Esophagus muscularis mucosa (tissue), 4 donors: ENCODE measurements at places on chromosomes 11 and 22. TPM values are rescaled to one million over a fixed set of nuclear protein-coding genes. Genes with fewer than 3 reads are reported as not detected.

DNA sequence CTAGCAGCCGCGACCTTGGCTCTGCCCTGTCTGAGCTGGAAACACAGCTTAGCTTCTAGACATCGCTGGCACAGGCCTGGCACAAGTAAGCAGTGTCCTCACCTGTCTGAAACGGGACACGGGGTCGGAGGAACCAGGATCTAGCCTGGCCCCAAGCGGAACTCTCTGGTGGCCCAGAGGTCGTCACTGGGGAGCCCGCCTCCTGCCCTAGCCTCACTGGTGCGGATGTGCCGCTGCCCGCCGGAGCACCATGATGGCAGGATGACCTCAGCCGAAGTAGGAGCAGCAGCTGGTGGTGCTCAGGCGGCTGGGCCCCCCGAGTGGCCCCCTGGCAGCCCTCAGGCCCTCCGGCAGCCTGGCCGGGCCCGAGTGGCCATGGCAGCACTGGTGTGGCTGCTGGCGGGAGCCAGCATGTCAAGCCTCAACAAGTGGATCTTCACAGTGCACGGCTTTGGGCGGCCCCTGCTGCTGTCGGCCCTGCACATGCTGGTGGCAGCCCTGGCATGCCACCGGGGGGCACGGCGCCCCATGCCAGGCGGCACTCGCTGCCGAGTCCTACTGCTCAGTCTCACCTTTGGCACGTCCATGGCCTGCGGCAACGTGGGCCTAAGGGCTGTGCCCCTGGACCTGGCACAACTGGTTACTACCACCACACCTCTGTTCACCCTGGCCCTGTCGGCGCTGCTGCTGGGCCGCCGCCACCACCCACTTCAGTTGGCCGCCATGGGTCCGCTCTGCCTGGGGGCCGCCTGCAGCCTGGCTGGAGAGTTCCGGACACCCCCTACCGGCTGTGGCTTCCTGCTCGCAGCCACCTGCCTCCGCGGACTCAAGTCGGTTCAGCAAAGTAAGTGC lies 871 bp downstream of the SLC35E4 start:
- H3K27me3 ChIP-seq: no peaks in the 10 kb centered on the region
- no peak for DNase-seq
- peaks cover 57% of the 10 kb centered on the region for H3K4me1 ChIP-seq
- peak overlapping the region; percentile 78 for H3K4me3 ChIP-seq
- no peaks in the 10 kb centered on the region for H3K36me3 ChIP-seq
- peak overlapping the region; percentile 92 for H3K27ac ChIP-seq

DNA sequence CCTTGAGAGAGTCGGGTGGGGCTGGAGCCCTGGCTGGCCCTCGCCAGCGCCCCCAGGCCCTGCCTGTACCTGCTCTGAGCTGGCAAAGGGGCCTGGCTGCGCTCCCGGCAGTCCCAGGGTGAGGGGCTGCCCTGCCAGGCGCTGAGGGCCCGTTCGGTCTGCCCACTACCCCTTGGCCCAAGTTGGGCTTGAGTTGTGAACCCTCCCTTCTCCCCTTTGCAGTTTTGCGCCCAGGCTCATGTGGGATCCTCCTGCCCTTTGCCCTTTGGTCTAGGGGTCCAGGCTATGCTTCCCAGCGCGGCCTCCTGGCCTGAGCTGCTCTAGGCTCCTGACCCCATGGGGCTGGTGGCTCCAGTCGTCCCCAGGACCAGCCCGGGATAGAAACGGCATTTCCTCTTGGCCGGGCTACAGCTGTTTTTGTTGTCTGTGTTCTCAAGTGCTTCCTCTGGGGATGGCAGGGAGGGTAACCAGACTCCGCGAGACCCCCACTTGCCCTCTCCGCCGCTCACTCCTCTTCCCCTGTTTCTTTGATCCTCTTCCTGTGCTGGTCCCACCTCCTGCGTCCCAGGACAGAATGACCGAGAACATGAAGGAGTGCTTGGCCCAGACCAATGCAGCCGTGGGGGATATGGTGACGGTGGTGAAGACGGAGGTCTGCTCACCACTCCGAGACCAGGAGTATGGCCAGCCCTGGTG lies 34.9 kb downstream of the PRDM11 start:
- H3K4me1 ChIP-seq: peaks cover 45% of the 10 kb centered on the region
- H3K36me3 ChIP-seq: peaks cover 31% of the 10 kb centered on the region
- DNase-seq: no peak
- H3K27me3 ChIP-seq: no peaks in the 10 kb centered on the region

DNA sequence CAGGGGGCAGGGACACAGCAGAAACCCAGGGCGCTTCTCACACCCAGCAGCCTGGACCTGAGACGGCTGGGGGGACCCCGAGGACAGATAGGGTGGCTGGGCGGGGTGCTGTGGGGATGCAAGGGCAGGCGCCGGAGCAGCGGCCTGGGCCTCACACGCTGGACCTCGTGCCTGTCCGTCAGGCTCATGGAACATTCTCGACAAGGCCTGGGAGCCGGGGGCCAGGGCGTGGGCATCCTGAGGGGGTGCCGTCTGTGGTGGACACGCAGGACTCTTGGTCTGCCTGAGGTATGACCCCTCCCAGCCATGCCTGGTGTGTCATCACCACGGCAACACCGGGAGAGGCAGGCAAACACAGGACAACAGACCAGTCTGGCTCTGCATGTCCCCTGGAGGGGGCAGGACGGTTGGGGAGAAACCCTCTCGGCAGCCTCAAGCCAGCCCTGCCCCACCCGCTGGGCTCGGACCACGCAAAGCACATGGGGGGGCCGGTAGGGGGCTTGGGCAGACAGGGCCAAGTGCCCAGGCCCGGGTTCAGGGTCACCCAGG lies 21.4 kb downstream of the MRPL23 start:
- no peaks in the 10 kb centered on the region for H3K4me1 ChIP-seq
- no peaks in the 10 kb centered on the region for H3K27me3 ChIP-seq
- H3K36me3 ChIP-seq: no peaks in the 10 kb centered on the region
- DNase-seq: no peak
- no peak overlapping the region for H3K27ac ChIP-seq

DNA sequence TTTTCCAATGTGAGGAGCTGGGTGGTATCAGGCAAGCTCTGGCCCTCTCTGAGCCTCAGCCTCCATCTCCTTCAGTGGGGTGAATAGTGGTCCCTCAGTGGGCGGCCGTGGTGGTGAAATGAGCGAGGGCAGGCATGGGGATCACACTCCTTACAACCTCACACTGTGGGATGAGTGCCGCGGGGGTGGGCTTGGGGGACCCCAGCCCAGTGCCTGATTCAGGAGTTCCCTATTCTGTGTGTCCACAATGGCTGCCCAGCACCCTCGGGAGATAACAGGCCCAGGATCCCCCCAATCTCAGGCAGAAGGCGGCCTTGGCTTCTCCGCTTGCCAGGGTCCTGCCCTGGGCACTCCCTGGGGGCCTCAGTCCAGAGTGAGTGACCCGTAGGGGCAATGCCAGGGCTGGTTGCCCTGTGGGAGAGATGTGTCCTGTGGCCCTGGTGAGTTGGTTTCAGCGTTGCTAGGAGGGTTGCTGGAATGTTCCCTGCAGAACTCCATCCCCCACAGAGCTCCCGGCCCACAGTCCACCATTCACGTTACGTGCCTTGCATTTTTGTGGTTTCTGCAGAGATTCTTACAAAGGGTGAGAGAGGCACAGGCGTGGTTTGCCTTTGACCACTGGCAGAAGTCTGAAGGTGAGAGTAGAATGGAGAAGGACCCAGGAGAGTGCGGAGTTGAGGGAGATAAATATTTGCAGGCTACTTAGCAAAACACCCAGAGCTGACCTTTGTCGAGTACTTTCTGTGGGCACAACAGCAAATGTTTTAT lies 2.9 kb downstream of the ALDH3B1 start:
- no peaks in the 10 kb centered on the region for H3K36me3 ChIP-seq
- no peak overlapping the region for H3K4me3 ChIP-seq
- peak overlapping the region; percentile 42 for H3K27ac ChIP-seq
- DNase-seq: no peak
- H3K27me3 ChIP-seq: no peaks in the 10 kb centered on the region

GRCh38 chr11:86664930-86665329 lies 7.5 kb downstream of the ME3 start:
- peaks cover 17% of the 10 kb centered on the region for H3K36me3 ChIP-seq
- DNase-seq: no peak
- no peaks in the 10 kb centered on the region for H3K27me3 ChIP-seq
- peaks cover 46% of the 10 kb centered on the region for H3K4me1 ChIP-seq
- H3K27ac ChIP-seq: no peak overlapping the region

GRCh38 chr11:122343210-122343609 lies 227.2 kb upstream of the BLID start:
- no peaks in the 10 kb centered on the region for H3K36me3 ChIP-seq
- H3K27ac ChIP-seq: no peak overlapping the region
- no peaks in the 10 kb centered on the region for H3K27me3 ChIP-seq
- H3K4me3 ChIP-seq: no peak overlapping the region
- DNase-seq: no peak
- peaks cover 3% of the 10 kb centered on the region for H3K4me1 ChIP-seq

- H3K36me3 ChIP-seq: no peaks in the 10 kb centered on the region
- DNase-seq: no peak
- H3K4me1 ChIP-seq: peaks cover 22% of the 10 kb centered on the region
- H3K27ac ChIP-seq: peak overlapping the region; percentile 64
- no peak overlapping the region for H3K4me3 ChIP-seq
These were observed 857.8 kb upstream of the FAT3 start for GRCh38 chr11:91366816-91367215.

GRCh38 chr11:116742104-116742503 lies 30.7 kb downstream of the BUD13 start:
- H3K27me3 ChIP-seq: no peaks in the 10 kb centered on the region
- H3K4me3 ChIP-seq: no peak overlapping the region
- DNase-seq: peak; percentile 34
- H3K36me3 ChIP-seq: no peaks in the 10 kb centered on the region
- no peak overlapping the region for H3K27ac ChIP-seq

DNA sequence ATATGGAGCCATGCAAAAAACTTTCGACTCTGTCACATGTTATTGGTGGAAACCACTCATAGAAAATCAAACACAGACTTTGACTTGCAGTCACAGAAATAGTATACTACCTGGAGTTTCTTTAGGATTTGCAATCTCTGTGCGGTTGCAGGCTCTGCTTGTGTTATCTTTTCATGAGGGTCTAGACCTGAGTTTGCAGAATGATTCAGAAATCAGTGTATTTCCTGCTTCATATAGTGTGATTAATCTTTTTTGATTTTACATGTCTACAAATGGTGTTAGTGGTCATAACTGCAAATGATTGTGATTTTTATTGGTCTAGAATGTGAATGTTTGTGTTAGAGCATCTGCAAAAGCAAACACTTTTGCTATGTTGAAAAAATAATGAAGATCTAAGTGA lies 690.2 kb downstream of the NTM start:
- no peaks in the 10 kb centered on the region for H3K36me3 ChIP-seq
- H3K27me3 ChIP-seq: no peaks in the 10 kb centered on the region
- H3K27ac ChIP-seq: no peak overlapping the region
- H3K4me1 ChIP-seq: peaks cover 9% of the 10 kb centered on the region
- peak; percentile 42 for DNase-seq

GRCh38 chr22:24744638-24745037 lies 29.9 kb downstream of the PIWIL3 start:
- no peaks in the 10 kb centered on the region for H3K36me3 ChIP-seq
- no peak for DNase-seq
- no peak overlapping the region for H3K4me3 ChIP-seq
- H3K27me3 ChIP-seq: peaks cover 4% of the 10 kb centered on the region
- no peaks in the 10 kb centered on the region for H3K4me1 ChIP-seq
- H3K27ac ChIP-seq: no peak overlapping the region

- no peaks in the 10 kb centered on the region for H3K36me3 ChIP-seq
- peak overlapping the region; percentile 81 for H3K27ac ChIP-seq
- no peak for DNase-seq
These were observed 55.8 kb downstream of the CLMP start for GRCh38 chr11:123139206-123139605.

- H3K4me3 ChIP-seq: no peak overlapping the region
- no peaks in the 10 kb centered on the region for H3K36me3 ChIP-seq
- no peak overlapping the region for H3K27ac ChIP-seq
- H3K27me3 ChIP-seq: no peaks in the 10 kb centered on the region
- H3K4me1 ChIP-seq: no peaks in the 10 kb centered on the region
- no peak for DNase-seq
These were observed 46.4 kb upstream of the FTH1 start for GRCh38 chr11:62013537-62014476.

GRCh38 chr11:100705447-100705846 lies 18.4 kb downstream of the ARHGAP42 start:
- no peaks in the 10 kb centered on the region for H3K36me3 ChIP-seq
- H3K4me3 ChIP-seq: no peak overlapping the region
- H3K27me3 ChIP-seq: no peaks in the 10 kb centered on the region
- H3K27ac ChIP-seq: no peak overlapping the region
- no peaks in the 10 kb centered on the region for H3K4me1 ChIP-seq
- no peak for DNase-seq

DNA sequence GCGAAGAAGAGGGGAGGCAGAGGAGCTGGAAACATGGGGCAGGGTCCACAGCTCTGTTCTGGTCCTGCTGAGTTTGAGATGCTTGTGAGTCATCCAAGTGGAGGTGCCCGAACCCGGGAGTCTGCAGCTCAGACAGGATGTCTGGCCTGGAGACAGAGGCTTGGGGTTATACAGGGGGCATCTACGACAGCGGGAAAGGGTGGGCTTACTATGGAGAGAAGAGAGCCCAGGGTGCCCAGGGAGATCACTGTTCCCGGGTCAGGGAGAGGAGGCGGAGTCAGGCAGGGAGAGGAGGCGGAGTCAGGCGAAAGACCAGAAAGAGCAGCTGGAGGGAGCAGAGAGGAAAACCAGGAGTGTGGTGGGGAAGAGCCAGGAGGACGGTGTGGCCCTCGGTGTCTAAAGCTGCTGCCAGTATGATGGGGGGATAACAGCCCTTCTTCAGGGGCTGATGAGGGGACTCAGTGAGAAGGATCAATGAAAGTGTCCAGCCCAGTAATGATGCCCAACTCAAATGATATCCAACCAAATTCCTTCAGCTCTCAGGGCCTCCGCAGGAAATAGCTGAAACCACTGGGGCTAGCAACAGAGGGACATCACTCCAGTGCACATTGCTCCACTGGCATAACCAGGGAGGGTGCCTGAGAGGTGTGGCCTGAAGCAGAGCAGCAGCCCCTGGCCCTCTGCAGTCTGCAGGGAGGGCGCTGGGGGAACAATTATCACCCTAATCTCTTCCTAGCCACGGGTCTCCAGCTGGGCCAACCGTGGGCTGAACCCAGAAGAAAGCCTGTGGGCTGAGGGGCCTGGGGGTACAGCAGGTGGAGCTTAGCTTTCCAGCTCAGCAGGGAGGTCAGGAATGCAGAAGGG lies 2.6 kb upstream of the LTBP3 start:
- H3K27ac ChIP-seq: peak overlapping the region; percentile 98
- no peaks in the 10 kb centered on the region for H3K36me3 ChIP-seq
- H3K4me3 ChIP-seq: no peak overlapping the region
- no peak for DNase-seq
- peaks cover 54% of the 10 kb centered on the region for H3K4me1 ChIP-seq

GRCh38 chr22:20630873-20631617 lies 123.6 kb downstream of the MED15 start:
- H3K4me3 ChIP-seq: no peak overlapping the region
- H3K4me1 ChIP-seq: no peaks in the 10 kb centered on the region
- H3K27me3 ChIP-seq: no peaks in the 10 kb centered on the region
- no peak overlapping the region for H3K27ac ChIP-seq
- H3K36me3 ChIP-seq: no peaks in the 10 kb centered on the region

Gene KDM4E
- not detected for total RNA-seq

Gene GDPD4
- total RNA-seq: not detected

Gene RAB36
- total RNA-seq: 5.0 TPM

Gene RBM4B
- 13.2 TPM for total RNA-seq

Gene DBX1
- total RNA-seq: not detected

Gene SLC25A22
- total RNA-seq: 9.4 TPM

Gene AMOTL1
- total RNA-seq: 172 TPM
